CD4-positive, CD25-positive, alpha-beta regulatory T cell (primary cell): ENCODE measurements at places on chromosomes 2 and 18.

DNA sequence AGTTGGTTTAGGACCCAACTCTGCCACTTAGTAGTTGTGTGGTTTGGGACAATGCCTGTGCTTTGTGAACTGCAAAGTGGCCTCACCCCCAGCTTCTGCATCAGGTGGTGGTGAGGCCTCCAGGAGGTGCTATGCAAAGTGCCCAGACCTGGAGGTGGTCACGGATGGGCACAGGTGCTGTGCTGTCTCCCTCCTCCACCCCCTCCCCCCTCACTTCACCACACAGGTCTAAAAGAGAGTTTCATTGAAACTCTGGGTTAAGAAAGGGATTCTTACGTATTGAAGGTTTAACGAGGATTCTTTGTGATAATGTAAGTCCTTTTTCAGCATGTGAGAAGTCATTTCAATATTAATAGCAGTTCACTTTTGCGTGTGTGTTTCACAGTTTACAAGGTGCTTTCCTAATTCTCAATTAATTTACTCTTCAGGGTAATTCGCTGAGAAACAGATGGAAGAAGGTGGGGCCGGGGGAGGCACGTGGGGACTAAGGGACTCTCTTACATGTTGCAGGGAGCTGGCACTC, 369.9 kb downstream of the LPIN1 start:
- DNase-seq = no peak

GRCh38 chr2:190506666-190507065, 27.9 kb downstream of the NEMP2 start:
- no peak for DNase-seq

GRCh38 chr2:200702646-200703118, 109.0 kb upstream of the BZW1 start:
- DNase-seq = peak; percentile 28

- DNase-seq = no peak
These were observed 1.3 kb downstream of the ING5 start for GRCh38 chr2:241703032-241703604.

DNA sequence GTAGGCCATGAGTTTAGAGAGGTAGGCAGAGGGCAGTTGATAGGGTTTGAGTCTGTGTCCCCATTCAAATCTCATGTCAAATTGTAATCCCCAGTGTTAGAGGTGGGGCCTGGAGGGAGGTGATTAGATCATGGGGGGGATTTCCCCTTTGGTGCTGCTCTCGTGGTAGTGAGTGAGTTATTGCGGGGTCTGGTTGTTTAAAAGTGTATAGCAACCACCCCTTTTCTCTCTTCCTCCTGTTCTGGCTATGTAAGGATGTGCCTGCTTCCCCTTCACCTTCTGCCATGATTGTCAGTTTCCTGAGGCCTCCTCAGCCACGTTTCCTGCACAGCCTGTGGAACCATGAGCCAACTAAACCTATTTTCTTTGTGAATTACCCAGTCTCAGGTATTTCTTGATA, 25.5 kb downstream of the MARCHF4 start:
- DNase-seq = no peak

DNA sequence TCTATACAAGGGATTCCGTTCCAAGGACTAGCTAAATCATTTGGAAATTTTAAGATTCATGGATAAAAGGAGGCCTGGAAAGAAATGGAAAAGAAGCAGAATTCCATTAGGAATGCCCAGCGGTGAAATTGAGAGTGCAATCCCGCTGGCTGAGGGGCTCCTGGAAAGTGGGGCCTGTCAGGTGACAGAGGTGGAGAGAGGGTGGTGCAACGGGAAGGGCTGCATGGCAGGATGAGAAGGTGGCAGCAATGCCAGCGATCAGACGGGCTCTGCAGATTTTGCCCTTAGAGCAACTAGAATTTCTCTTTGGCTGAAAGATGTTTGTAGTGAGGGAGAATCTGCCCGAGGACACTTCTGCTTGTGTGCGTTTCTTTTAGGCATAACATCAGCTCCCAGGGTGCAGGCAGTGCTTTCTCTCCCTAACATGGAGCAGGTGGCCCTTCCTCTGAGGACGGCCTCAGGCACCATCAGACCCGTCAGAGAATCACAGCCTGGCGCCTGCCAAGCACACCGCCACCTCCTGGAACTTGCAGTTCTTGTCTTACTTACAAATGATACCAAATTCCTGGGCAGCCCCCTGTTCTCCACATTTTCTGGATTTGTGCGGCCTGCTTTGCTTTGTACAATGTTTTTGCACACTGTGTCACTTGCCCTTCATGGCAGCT, 261.6 kb downstream of the NDUFA10 start:
- DNase-seq = no peak

DNA sequence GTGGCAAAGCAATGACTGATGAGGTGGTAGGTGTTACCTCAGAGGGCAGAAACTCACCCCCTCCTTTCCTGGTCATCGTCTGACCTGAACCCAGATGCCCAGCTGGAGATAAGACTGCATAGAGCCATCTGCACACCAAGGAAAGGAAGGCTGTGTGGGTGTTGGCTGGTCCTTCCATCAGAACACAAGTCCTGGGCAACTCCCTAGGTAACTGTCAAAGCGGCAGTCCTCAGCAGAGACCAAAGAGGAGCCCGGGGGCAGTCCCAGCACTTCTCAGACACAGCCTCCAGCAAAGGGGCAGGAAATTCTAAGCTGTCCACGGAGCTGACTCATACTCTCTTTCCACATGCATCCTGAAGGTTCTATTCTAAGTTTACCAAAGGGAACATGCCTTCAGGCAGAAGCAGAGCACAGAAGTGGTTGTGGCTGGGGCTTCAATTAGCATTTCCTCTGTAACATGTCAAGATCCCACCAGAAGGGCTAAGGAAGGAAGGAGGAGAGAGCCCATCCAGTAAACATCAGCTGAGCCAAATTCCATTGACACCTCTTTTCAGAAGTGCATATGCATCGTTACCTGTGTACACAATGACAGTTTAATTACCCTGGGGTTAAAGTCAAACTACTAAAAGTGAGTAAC, 54.7 kb downstream of the SPRED2 start:
- no peak for DNase-seq

DNA sequence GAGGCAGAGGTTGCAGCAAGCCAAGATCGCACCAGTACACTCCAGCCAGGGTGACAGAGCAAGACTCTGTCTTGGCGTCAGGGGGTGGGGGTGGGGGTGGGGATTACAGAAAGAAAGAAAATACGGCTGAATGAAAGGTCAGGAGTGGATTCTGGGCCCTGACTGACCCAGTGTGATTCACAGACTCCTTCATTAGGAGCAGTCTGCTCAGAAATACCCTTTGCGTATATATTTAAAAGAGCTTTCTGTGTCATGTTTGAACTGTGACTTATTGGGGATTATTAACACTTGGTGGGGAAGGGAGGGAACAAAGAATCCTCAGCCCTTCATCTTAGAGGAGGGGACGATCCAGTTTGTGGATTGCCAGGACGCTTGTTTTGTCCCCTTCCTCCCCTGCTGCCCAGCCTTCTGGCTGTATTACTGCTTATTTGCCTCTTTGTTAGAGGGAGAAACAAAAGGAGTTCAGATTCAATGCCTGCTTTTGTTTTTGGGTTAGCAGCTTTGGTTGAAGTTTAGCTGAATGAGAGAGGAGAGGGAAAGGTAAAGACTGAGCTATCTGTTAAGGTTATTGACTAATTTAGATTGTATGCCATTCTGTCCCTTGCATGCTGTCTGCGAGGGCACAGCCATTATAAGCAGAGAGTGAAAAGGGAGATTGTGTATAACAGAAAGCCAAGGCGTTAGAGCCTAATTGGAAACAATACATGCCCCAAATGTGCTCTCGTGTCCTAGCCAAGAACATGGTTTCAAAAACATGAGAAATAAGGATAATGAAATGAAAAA, 118.3 kb downstream of the FMNL2 start:
- no peak for DNase-seq

- no peak for DNase-seq
These were observed 733 bp upstream of the CXCR2 start for GRCh38 chr2:218125095-218125494.

- no peak for DNase-seq
These were observed 50.4 kb upstream of the NABP1 start for GRCh38 chr2:191627518-191627917.

DNA sequence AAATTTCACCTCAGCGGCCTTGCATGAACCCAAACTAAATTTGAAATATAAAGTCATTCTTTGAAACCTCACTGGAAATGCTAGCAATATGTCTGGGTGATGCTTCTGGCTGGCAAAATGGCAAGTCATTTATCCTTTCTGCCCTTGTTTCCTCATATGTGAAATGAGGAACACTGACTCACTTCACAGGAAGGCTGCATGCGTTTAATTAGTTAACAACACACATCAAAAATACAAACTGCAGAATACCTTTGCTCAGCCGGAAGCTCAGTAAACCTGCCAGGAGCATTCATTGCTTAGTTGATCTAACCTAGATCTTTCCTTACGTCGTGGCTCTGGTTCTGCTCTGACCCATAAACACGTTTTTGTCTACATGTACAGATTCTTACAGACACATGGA, 214.2 kb upstream of the ACVR2A start:
- no peak for DNase-seq

DNA sequence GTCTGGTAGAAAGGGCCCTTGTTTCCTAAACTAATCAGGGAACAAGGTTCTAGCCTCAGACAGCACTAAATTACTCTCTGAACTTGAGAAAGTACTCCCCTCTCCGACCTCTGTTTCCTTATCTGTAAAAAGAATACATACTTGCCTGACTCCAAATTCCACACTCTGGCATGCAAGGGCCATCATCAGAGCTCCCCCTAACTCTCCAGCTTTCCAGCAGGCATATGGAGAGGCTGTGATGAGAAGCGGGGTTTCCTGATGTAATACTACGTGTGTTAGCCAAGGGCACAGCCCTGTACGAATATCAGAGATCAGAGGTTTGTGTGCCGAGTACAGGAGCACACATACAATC, 1.8 kb upstream of the EVA1A start:
- no peak for DNase-seq

DNA sequence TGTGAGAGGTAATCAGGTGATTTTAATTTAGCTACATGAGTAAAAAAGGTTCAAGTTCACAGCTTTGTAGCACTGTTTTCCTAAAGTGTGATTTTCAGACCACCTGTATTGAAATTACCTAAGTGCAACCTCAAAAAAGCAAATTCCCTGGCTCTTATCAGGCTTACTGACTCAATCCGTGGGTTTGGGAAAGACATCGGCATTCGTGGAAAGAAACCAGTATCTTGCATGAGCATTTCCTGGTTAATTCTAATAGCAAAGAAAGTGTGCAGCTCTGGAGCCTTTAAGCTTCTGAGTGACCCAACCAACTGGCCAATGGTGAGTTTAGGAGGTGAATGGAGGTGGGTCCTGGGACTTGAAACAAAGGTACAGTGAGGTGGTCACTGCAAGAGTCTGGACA, 300.9 kb downstream of the NBAS start:
- DNase-seq = no peak

- DNase-seq = no peak
These were observed 217.0 kb downstream of the FIGN start for GRCh38 chr2:163518762-163519161.

GRCh38 chr18:51030537-51031258, 685 bp downstream of the SMAD4 start:
- DNase-seq = peak; percentile 69

GRCh38 chr2:50958504-50958903, 73.4 kb downstream of the NRXN1 start:
- no peak for DNase-seq

DNA sequence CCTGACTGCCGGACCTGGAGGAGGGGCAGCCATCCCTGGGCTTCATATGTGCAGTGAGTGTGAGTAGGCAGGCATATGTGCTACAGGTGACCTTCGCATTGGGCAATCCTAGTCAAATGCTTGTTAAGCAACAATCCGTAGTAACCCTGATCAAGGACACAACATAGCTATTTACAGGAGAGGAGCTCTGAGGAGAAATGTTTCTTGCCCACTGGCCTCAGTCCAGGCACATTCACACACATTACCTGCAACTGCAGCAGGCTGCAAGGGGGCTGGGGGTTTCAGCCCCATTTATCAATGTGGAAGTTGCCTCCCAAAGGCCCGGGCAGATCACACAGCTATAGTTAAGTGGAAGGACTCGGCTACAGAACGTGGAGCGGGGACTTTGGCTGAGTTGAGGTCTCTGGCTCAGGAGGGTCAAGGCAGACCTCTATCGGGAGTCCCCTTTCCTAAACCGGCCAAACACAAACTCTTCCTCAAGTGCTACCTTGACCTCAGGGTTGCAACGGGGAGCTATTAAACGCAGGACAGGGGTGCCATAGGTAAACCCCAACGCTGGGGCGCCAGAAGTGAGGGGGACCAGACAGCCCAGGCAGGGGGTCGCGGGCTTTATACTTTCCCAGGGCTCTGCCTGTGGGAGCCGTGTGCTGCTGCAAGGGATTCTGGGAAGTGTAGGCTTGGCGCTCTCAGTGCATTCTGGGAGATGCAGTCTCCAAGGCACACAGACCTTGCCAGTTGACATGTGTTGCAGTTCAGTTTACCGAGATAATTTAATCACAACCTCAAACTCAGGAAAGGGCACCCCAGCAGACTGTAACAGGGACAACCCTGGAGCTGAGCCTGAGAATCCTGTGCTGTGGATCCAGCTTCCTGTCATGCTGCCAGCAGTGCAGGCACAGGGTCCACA, 9.4 kb downstream of the KHK start:
- DNase-seq = peak; percentile 22

DNA sequence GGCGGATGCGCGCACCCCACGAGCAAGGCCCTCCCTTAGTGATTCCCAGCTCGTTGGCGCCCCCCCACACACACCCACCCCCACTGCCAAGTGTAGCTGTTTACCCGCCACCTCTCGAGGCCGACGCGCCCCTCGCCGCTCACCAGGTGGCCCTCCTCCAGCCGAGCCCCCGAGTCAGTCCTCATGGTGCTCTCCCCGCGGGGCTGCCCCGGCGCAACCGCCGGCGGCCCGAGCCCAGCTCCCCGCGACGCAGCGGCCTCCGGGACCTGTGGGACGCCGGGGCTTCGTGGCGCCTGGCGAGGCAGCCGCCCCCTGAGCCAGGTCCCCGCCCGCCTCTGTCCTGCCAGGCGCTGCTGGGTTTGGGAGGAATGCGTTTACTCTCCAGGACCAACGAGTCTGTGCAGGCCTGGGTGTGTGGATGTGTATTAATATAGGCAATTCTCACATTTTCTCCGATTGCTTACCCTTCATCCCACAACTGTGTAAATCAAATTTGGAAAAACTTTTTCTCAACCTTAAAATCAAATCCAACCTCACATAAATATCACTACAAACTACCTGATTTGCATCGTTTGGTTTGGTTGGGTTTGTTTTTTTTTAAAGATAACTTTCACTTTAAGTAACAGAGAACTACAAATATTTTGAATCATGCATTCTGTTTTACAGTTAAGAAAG, at the start of gene TMEM237:
TMEM237 (minus strand) TSS at position 288 of the 675 bp plus-strand sequence; CDS start at position 185, 103 bp downstream.
- DNase-seq = peak; percentile 63

DNA sequence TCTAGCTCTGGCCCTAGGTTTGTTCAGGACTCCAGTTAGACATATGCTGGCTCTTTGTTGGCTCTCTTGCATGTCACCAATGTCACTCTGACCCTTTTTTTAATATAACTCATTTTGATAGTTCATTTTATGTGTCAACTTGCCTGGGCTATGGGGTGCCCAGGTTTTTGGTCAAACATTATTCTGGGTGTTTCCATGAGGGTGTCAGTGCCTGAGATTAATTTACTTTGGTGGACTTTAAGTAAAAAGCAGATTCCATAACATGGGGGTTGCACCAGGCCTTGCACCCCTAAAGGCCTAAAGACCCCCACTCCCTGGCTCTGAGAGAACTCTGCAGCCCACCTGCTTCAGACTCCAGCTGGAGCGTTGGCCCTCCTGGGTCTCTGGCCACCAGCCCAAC, 48.1 kb upstream of the SNTG2 start:
- DNase-seq = no peak

- DNase-seq = no peak
These were observed 262.7 kb upstream of the SPOPL start for GRCh38 chr2:138238908-138239307.
